AG08395 (cell line): ENCODE measurements at places on chromosomes 6 and 20.

DNA sequence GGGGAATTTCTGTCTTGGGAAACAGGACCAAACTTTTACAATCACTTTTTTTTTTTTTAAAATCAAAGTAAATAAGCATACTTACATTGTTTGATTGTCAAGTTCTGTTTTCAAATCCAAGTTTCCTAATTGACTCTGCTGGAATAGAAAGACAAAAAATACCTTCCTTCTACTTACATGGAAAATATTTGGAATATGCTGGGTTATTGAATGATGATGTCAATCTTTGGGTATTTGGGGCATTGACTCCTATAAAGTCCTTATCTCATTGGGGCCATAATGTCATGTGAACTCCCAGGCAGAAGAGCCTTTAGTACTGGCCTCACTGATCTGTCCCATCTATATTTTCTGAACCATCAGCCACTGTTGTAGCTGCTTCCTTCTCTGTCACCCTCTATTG, 122.6 kb upstream of the NOX3 start:
- no peak for DNase-seq

DNA sequence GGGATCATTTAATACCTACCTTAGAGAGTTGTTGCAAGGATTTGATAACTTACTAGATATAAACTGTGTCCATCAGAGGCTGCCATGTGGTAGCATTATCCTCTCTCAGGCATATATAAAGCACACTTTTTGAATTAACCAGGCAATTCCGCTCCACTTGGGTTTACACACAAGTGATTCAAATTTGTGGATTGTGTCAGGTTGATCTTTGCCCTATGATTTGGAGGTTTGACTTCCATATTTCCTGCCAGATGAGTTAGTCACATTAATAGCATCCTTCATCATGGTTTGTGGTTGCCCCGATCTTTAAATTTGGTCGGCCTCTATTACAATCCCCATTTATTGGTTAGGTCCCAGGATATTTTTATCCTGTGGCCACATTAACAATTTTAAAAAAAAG, 44.8 kb upstream of the CTAGE9 start:
- peak; percentile 59 for DNase-seq

- no peak for DNase-seq
Measured at GRCh38 chr6:109296971-109297372, 85.3 kb downstream of the CD164 start.

- DNase-seq: peak; percentile 22
Measured at GRCh38 chr6:10373642-10374359, 41.1 kb downstream of the TFAP2A start.

DNA sequence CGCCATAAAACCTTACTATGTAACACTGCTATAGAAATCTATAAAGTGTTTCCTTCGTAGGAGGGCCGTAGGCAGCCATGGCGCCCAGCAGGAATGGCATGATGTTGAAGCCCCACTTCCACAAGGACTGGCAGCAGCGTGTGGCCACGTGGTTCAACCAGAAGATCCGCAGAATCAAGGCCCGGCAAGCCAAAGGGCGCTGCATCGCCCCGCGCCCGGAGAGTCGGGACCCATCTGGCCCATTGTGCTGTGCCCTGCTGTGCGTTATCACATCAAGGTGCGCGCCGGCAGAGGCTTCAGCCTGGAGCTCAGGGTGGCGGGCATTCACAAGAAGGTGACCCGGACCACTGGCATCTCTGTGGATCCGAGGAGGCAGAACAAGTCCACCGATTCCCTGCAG, 62.4 kb downstream of the TRIM27 start:
- no peak for DNase-seq

DNA sequence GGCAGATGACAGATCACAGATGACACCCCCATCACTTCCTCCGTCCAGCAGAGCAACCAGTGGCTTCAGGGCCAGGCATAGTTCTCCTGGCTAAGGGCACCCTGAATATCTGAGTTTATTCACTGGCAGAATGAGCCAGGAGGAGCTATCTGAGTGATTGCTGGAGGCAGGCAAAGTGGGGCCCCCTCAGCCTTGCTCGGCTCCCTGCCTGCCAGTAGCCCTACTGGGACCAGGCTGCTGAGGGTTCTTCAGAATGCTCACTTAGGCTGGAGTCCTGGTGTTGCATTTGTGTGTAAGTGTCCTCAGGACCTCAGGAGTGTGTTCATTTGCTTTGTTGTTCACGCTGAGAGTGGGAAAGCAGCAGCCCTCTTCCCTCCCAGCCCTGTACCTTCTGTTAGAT, 31.2 kb downstream of the CHMP4B start:
- no peak for DNase-seq

GRCh38 chr6:163695414-163695864, 280.9 kb downstream of the QKI start:
- DNase-seq: no peak
